Activated CD8-positive, alpha-beta T cell treated with anti-CD3 and anti-CD28 coated beads, Interleukin-2, amount 10 ng/mL, durations not matched to agents 7 days and 5 days (primary cell): ENCODE measurements at places on chromosomes 7 and 10.

- DNase-seq: no peak
Measured at GRCh38 chr7:23242321-23242720, 4.3 kb upstream of the GPNMB start.

DNA sequence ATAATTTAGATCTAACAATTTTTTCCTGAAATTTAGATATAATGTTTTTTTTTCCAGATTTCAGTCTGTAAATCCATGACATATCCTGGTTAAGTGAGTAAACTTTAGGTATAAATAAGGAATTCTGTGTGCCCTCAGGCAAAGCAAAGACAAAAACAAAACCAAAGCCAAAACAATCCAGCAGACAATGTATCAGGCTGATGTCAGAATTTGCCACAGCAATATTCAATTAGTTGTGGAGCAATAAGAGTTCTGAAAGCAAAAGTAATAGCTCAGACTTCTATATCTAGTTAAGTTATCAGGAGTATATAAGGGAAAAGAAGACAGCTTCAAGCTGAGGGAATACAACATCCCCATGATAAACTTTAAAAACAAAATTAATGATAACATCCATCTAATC, 82.0 kb downstream of the MKX start:
- no peak for DNase-seq

- no peak for DNase-seq
Measured at GRCh38 chr10:47453141-47454007, 30.5 kb downstream of the ANXA8 start.

- DNase-seq: no peak
Measured at GRCh38 chr7:154903083-154903731, 99.7 kb downstream of the PAXIP1 start.

GRCh38 chr10:88979153-88979562, 11.4 kb upstream of the FAS start:
- DNase-seq: no peak
